ENCODE measurements at places on chromosomes 5 and 9. TPM values are rescaled to one million over a fixed set of nuclear protein-coding genes. Genes with fewer than 3 reads are reported as not detected.
A peak's percentile ranks its signal among the peaks of the same experiment; 100 is the strongest.

The SAPCD2 gene
- total RNA-seq, result 27.8 TPM

The COL5A1 gene
- total RNA-seq, result 164 TPM

The GGTA1 gene
- total RNA-seq, result not detected

The OLFM1 gene
- 0.95 TPM for total RNA-seq

The PLCXD3 gene
- total RNA-seq, result not detected

The IFNA6 gene
- not detected for total RNA-seq

The SOHLH1 gene
- not detected for total RNA-seq

The ADAMTSL1 gene
- 18.4 TPM for total RNA-seq

The F2R gene
- 342 TPM for total RNA-seq

The RC3H2 gene
- total RNA-seq, result 63.0 TPM

DNA sequence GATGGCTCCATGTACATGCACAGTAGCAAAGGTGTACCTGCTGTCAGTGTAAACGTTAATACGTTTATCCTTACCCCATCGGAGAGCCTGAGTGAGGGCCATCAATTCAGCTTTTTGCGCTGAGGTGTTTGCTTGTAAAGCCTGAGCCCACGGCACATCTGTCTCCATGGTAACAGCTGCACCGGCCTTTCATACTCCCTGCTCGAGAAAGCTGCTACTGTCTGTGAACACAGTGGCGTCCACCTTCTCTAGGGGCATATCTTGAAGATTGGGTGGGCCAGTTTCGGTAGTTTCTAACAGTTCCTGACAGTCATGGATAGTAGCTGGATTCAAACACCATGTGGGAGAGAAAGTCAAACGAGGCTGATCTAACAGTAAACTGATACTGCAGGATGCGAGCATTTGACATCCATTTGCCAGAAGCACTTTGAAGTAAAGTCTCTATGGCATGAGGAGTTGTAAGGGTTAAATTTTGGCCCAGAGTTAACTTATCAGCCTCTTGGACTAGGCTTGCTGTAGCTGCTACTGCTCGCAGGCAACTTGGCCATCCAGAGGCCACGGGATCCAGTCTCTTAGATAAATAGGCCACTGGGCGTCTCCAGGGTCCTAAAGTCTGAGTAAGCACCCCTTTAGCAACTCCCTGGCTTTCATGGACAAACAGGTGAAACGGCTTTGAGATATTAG lies 21.0 kb upstream of the RHOBTB3 start:
- no peak for DNase-seq

GRCh38 chr9:68454579-68455334 lies 85.9 kb downstream of the TMEM252 start:
- no peak for DNase-seq

DNA sequence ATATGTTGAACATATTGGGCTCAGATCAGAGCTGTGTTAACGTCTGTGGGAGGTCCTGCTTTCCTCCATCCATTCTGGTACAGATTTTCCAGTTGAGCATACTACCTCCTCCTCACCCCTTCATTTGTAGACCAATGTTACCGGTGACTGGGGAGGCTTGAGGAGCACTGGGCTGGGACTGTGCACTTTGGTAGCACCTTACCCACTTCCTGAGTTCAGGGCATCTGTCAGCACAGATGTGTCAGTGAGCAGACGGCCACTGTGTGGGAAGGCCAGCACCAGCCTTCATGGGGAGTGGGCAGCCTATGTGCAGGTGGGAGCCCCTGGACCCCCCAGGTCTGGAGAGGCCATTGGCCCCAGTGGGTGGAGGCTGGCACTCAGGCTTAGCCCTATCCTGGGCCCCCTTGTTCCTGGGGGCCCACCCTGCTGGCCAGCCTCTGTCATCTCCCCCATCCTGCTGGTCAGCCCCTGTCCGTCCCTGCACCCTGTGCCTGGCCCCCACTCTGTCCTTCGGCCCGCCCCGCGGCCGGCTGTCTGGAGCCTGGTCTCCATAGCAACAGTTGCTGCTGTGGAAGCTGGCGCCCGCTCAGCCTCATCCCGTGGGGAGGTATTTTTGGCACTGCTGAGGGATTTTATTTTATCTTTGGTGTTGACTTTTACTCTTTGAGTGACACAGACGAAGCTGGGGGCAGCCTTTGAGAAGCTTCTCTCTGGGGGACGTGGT lies 21.3 kb downstream of the WNK2 start:
- DNase-seq, result no peak

- DNase-seq, result no peak
Observed at GRCh38 chr9:12773562-12773961, 1.3 kb upstream of the LURAP1L start.

- DNase-seq, result peak; percentile 48
Observed at GRCh38 chr9:109507421-109507838, 9.3 kb upstream of the PTPN3 start.

GRCh38 chr9:109967651-109968642 lies 187.9 kb downstream of the PALM2AKAP2 start:
- DNase-seq, result peak; percentile 75

DNA sequence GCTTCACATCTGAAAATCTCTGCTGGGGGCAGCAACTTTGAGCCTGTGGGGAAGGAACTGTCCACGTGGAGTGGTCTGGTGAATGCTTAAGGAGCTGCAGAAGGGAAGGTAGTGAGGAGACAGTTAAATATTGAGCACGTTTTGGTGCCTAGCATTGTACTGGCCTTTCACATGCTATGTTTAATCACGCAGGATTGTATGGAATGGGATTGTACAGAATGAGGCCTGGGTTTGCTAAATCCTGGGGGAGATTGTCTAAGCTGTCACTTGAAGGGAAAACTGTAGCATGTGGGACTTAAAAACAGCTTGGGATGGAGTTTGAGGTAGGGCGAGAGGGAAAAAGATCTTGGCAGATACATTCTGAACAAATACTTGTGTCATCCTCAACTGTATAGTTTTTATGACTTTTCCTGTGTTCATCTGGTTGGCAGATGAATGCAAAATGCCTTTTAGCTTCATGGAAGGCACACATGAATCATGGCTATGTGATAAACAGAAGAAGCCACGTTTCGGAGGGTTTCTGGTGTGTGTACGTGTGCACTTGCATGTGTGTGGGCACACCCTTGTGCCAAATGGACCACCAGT lies 106.6 kb downstream of the TMC1 start:
- no peak for DNase-seq

GRCh38 chr5:133119233-133119711 lies 67.5 kb downstream of the HSPA4 start:
- no peak for DNase-seq

DNA sequence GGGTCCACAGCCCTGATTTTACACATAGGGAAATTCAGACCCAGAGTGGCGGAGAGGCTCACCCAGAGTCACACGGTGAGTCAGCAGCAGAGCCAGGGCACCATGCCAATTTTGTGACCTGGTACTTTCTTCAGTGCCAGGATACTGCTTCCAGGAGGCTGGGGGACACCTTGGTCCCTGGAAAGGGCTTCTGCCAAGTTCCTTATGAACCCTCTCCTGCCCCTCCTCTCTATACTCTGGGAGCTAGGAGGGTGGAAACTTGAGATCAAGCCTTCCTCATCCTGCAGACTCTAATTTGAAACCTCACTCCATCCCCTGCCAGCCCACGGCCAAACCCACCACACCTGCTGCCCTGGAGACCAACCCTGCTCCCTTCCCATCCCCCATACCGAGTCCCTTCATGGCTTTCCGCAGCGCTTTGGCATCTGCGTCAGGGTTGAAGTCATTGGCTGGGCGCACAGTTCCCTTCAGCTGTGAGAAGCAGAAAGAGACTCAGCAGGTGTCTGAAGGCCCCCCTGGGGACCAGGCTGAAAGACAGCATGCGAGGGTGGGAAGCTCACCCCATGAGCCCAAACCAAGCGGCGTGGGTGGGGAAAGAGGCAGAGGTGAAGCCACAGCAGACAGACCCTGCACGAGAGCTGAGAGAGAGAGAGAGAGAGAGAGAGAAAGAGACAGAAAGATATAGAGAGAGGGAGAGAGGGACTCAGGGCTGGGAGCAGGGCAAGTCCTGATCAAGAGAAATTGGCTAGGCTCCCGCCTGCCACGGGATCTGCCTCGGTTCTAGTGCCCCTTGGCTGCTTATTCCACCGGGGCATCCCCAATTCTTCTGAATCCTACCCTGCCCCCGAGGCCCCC lies 33.5 kb downstream of the ANXA6 start:
- peak; percentile 32 for DNase-seq

DNA sequence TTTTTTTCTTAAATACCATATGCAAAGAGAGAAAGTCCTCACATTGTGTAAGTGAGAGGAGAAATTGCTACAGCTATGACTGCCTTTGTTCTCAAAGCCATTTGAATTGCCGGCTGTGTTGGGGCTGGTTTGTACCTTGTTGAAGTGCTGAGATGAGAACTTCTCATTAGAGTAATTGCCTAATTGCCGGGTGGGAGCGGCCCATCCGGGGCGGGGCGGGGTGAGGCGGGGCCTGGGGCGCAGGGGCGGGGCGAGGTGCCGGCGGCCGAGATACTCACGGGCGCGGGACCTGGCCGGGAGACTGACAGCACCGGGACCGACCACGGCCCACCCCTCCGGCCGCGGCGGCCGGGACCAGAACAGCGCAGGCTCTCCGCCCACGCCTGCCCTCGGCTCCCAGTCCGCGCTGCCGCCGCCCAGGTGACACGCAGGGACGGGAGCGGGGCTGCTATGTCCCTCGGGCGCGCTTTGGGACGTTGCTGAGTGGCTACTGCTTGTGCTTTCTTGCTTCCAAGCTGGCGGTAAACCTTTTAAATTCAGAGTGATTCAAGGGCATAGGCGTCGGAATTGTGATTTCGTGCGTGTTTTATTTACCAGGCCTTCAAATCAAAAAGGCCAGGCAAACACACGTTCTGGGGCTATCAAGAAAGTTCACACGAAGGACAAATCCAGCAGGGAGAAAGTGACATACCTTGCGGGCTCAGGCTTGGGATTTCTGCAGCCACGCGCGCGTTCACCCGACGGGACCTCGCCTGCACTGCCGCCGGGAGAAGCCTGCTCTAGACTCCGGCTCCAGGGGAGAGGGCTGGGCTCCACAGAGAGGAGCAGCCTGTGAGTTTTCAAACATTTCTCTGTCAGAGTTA lies 269.1 kb downstream of the FANCC start:
- peak; percentile 52 for DNase-seq

DNA sequence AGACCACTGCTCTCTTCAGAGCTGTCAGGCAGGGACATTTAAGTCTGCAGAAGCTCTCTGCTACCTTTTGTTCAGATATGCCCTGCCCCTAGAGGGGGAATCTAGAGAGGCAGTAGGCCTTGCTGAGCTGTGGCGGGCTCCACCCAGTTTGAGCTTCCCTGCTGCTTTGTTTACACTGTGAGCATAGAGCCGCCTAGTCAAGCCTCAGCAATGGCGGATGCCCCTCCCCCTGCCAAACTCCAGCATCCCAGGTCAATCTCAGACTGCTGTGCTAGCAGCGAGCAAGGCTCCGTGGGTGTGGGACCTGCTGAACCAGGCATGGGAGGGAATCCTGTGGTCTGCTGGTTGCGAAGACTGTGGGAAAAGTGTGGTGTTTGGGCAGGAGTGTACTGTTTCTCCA lies 59.9 kb downstream of the CAVIN4 start:
- no peak for DNase-seq

DNA sequence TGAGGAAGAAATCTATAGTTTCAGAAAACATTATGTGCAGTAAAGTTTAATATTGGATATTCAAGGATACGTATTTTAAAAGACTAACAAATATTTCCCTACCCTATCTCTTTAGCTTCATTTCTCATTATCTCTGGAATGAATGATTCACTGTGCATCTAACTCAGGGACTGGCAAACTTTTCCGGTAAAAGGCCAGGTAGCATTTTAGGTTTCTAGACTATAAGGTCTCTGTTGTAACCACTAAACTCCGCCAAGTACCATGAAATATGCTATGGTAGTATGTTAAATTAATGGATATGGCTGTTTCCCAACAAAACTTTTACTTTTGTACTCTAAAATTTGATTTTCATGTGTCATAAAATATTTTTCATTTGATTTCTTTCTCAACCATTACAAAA lies 13.2 kb downstream of the FEM1C start:
- DNase-seq, result no peak

GRCh38 chr5:171355302-171355724 lies 32.3 kb upstream of the NPM1 start:
- no peak for DNase-seq

- DNase-seq, result no peak
Observed at GRCh38 chr9:89731262-89732182, 126.7 kb downstream of the GADD45G start.

GRCh38 chr5:43041110-43041668 lies 1.1 kb upstream of the ANXA2R start:
- DNase-seq, result no peak

GRCh38 chr9:70588999-70589398 lies 174.5 kb upstream of the KLF9 start:
- peak; percentile 14 for DNase-seq

- no peak for DNase-seq
Observed at GRCh38 chr5:132459031-132459982, 31.3 kb downstream of the IRF1 start.

DNA sequence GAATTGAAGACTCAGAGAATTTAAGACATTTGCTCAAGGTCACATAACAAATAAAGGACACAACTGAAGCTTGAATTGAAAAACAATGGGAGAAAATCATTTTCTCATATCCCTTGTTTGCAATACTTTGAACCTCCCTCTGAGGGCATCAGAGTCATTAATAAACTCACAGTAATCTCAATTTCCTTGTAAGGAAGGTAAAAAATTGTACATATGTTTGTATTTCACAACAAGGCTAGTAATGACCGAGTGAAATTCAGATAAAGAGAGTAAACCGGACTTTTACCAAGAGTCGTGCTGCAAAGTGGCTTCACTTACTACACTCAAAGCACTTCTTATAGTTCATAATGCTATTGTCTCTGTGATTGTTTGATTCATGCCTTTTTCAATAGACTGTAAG lies 665.0 kb downstream of the NR2F1-AS1 start:
- peak; percentile 61 for DNase-seq

DNA sequence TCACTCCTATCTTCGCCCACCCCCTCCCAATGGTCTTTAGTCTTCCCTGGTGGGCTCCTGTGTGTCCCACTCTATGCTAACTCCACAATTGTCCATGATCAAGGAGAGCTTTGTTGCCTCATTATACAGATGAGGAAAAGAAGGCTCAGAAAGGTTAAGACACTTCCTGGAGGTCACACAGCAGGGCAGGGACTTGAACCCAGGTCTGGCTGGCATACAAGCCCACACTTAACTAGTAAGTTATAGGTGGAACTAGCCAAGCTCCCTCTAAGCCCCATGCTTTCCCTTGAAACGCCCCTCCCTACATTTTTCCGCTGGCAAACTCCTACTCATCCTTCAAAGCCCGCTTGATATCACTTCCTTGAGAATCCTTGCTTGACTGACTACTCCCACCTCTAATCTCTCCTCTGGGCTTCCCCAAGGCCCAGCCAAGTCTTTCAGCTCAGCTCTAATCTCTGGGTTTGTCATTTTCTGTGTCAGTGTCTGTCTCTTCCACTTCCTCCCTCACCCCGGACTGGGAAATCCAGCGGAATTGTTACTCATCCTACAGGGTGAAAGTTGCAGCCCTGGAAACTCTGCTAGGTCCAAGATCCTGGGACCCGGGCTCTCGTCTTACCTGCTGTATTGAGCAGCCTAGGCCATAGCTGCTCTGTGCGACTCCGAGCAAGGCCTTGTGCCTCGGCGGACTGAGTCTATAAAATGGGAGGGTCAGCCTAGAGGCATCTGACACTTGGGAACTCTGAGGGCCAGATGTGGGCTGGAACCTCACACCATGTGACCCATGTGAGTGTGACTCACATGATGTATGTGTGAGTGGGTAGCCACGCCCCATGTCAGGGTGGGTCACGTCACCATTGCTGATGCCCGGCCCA lies 144.5 kb downstream of the GAPVD1 start:
- no peak for DNase-seq

- DNase-seq, result no peak
Observed at GRCh38 chr9:132637801-132638200, 32.0 kb downstream of the DDX31 start.
